Activated T-cell treated with anti-CD3 and anti-CD28 coated beads for 4 hours (primary cell): ENCODE measurements at places on chromosomes 3 and 15.

- no peak for DNase-seq
Measured at GRCh38 chr15:100533886-100534285, 5.1 kb upstream of the CERS3 start.

DNA sequence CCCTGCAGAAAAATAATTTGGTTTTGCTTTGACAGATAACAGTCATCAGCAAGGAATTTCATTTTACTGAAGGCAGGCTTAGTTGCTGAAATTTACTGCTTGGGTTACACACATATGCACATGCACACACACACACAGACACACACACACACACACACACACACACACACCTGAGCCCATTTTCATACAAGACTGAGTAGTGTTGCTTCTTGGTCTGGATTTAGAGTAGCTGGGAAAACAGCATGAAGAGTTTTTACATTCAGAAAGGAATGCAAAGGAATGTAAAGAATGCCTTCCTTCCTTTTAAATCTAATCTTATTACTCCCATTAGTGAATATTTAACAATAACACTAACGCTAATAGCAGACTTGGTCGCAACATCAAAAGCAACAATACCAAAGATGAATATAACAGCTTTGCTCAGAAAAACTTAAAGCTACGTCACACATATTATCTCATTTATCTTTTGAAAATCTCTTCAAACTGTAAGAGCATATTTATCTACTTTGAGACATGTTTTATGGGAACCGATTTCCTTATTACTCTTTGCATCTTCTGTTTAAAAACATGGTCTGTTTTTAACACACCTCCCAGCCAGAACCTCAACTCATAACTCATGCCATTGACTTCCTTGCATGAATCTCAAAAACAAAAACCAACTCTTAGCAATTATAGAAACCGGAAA, 32.5 kb downstream of the RFTN1 start:
- DNase-seq = no peak

- no peak for DNase-seq
Measured at GRCh38 chr3:188754267-188754666, 417.5 kb upstream of the TPRG1 start.

DNA sequence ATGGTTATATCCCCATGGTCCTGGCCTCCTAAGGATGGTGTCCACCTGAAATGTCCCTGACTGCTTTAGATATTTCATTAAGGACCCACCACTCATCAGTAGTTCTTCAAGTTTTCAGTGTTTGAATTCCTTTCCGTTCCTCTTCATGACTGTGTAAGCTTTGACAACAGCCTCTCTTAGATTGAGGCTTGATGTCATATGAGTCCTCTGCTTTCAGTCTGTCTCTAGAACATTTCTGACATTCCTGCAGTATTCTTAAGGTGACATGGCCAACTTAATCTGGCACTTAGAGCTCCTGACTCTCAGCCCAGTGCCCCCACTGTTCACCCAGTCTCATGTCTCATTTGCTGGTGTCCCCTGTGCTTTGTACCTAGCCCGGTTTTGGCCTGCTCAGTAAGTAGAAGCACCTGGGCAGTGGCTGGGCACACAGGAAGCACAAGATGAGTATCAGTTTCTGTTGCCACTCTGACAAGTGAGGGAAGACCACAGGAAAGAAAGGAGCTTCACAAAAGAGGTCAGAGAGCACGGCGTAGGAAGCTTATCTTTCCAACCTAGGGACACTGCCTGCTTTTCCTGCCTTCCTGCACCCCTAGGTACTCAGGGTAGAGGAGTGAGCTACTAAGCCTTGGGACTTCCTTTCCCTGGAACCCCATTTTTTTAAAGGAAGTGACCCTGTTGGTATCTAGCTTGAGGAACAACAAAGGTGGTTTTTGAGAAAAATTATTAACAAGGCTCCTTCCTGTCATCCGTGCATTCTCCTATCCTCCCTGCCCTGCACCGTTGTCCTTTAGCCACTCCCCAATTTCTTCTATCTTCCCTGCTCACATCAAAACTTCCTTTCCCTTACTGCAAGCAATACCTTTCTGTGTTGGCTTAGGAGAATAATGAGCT, 103.1 kb downstream of the KLHL25 start:
- no peak for DNase-seq

DNA sequence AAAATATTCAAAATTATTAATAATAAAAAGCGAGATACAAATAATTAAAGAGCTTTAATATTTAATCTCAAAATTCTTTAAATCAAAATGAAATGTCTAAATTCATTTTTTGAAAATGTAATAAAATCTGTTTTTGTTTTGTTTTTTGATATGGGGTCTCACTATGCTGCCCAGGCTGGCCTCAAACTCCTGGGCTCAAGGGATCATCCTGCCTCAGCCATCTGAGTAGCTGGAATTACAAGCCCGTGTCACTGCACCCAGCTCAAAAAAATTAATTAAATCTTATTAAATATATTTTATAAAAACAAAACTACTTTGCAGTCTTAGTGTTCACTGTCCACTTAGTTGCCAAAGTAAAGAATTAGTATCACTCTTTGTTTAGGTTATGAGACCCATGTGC, 38.4 kb downstream of the FAH start:
- DNase-seq = no peak

GRCh38 chr3:150467381-150467780, 59.3 kb downstream of the TSC22D2 start:
- DNase-seq = no peak

DNA sequence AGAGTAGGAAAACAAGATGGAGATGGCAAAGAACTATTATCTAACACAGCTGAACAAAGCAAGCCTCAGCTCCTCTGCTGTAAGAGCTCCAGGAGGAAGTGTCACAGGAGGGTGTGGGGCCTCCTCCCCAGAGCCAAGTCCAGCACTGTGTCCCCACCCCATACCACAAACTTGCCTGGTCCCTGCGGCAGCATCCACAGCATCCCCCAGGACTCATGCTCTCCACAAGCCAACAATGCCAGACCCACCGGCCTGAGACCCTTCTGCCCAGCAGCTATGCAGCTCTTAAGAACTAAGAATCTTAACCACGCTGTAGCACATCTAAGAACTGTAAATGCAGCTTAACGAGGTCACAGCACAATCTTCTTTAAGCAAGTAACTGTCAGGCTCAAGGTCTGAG, 9.1 kb downstream of the RBM15B start:
- no peak for DNase-seq

GRCh38 chr15:87949151-87949574, 307.4 kb downstream of the NTRK3 start:
- no peak for DNase-seq

GRCh38 chr15:47961401-47962090, 159.2 kb upstream of the SLC24A5 start:
- no peak for DNase-seq

- DNase-seq = peak; percentile 12
Measured at GRCh38 chr15:71443538-71443937, 328.3 kb downstream of the THSD4 start.

GRCh38 chr15:86213420-86213819, 133.7 kb downstream of the AGBL1 start:
- DNase-seq = no peak

DNA sequence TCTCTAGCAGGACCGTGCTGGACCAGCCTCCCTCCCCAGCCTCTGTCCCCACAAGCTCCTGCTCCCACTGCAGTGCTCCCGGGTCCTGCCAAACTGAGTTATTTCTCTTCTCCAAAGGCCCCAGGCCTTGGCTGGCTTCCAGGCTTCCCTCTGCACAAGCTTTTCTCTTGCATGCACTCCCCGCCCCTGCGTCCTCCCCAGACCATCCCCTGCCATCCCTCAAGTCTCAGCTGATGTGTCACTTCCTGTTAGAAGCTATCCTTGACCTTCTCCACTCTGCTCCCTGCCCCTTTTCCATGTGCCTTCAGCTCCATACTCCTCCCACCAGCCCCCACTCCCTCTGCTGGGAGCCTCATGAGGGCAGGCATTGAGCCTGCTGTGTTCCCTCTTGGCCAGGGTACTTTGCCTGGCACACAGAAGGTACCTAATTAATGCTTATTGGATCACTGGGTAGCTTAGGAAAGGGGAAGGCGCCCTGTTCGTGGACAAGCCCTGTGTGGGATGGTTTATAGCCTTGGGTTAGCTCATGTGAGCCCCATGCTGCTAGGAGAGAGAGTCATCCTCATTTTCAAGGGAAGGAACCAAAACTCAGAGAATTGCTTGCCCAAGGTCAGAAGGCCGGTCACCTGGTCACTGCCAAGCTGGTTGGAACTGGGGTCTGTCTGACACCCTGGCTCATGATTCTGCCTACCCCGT, 56.4 kb downstream of the FEM1B start:
- DNase-seq = no peak

DNA sequence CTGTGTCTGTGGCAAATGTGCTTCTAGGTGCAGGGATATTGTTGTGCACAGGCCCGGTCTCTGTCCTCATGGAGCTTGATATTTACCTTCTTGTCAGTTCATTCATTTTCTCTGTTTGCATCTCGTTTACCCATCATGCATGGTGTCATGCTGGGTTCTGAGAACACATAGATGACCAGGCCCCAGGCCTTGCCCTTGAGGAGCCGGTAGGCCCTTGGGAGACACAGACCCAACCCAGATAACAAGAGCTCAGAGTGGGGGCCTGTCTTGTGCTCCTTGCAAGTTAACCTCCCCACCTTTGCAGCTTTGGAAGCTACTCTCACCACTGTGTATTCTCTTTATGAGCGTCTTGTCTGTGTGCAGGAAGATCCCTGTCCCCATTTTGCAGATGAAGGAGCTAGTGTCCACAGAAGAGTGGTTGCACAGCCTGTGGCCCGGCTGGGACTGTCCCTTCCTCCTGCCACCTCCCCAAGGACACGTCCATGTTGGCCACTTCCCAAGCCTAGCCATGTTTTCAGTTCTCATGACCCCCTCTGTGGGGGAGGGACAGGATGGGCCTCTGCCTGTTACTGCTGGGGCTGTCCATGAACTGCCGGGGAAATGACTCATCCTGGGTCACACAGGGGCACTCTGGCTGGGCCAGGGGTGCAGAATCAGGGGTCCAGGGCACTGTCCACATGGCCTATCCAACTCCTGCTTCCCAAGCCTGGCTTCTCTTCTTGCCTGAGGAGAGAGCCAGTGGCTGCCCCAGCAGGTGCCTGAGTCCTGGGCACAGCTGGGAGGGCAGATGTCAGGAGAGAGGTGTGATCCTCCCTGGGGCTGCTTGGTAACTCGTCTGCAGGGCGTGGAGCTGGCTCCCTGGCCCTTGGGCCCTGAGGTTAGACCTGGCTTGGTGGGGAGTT, 3.4 kb downstream of the SNX33 start:
- DNase-seq = no peak

GRCh38 chr3:7875925-7876324, 625.7 kb upstream of the LMCD1 start:
- no peak for DNase-seq

DNA sequence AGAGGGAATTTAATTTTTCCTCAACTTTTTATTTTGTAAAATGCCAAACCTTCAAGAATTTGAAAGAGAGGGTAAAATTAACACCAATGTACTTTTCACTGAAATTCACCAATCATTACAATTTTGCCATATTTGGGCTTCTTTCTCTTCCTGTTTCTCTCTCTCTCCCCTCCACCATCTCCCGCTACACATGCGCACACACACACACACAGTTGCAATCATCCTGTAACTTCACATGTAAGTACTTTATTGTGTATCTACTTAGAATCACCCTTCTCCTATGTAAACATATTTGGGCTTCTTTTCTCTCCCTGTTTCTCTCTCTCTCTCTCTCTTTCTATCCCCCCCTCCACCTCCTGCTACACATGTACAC, 7.4 kb downstream of the ARL14 start:
- no peak for DNase-seq

- DNase-seq = no peak
Measured at GRCh38 chr15:93073465-93073952, 15.5 kb downstream of the RGMA start.

DNA sequence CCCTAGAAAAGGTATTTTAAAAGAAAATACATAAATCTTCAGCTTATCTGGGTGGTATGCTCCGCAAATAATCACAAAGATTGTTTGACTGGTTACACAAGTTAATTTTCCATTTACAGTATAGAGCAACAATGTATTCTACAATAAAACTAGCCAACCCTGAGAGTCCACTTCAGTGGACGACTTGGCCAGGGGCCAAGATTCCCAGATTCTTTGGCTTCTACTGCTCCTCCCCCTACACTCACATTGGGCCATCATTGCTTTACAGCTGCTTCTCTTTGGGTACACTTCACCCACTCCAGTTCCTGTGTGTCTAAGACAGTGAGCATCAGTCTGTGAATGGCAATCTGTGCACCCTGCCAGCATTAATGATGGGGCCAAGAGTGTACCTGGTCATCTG, 17.2 kb upstream of the PRICKLE2 start:
- no peak for DNase-seq

DNA sequence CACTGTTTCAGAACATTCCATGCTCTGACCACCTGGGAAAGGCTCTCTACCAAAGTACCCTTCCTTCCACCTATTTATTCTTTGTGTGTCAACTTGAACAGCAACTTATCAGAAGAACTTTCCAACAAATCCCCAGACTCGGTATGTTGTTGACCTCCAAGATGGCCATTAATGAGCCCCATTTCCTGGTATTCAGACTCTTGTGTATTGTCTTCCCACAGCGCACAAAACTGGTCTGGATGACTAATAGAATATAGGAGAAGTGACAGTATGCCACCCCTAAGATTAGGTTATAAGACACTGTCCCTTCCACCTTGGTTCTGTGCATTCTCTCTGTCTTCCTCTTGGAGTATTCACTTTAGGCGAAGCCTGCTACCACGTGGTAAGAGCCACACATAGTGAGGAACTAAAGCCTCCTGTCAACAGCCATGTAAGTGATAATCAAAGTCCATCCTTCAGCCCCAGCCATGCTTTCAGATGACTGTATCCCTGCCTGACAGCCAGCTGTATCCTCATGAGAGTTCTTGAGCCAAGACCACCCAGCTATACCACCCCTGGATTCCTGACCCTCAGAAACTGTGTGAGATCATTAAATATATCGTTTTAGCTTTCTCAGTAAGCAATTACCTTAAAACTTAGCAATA, 481.7 kb downstream of the MAGI1 start:
- no peak for DNase-seq

DNA sequence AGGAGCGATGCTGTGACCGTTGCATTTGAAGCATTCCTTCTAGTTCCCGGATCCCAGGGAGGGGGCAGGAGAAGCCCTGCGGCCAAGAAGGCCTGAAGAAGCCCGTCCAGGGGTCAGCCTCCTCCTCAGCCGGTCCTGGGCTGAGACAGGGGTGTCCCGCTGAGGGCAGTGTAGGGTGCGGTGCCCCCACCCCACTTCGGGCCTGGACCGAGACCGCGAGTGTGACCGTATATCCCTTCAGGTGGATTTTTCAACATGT, 2.8 kb downstream of the OCA2 start:
- DNase-seq = no peak

- DNase-seq = no peak
Measured at GRCh38 chr3:66047311-66048050, 8.8 kb upstream of the MAGI1 start.
